ENCODE measurements at places on chromosomes 4 and X.

DNA sequence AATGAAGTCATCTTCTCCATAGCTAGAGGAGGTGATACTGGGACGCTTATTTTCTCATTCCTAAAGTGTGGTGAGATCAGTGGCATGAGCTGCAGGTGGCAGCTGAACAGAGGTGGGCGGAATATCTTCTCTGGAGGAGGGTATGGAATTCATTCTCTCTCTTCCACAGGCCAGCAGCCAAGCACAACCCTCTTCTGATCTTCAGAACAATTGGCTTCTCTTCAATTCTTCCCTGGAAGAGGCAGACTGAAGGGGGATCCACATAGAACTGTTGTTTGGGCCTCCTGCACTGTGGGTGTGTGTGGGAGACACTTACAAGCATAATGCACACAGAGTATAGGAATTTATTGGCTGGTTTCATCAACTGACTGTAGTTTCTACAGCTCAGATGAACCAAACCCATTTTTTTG lies 180.4 kb upstream of the RASGEF1B start:
- DNase-seq, result no peak

DNA sequence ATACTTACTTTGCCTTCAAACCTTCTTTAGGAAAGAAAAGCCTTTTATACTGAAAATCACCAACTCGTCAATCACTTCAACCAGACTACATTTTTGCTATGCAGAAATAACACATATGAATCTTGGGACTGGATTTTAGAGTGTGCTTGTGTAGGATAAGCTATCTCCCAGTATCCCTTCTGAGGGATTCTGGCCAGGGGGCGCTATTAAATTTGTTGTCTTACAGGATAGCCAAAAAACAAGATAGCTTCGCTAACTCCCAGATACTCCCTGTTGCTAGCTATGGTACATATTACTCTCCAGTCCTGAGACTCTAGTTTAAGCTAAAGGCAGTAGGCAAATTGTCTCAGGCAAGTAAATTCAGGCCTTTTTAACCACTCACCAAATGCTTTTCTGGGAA lies 167.2 kb downstream of the LHFPL1 start:
- no peak for DNase-seq

- DNase-seq, result no peak
Observed at GRCh38 chrX:24553011-24553410, 87.9 kb downstream of the PDK3 start.

DNA sequence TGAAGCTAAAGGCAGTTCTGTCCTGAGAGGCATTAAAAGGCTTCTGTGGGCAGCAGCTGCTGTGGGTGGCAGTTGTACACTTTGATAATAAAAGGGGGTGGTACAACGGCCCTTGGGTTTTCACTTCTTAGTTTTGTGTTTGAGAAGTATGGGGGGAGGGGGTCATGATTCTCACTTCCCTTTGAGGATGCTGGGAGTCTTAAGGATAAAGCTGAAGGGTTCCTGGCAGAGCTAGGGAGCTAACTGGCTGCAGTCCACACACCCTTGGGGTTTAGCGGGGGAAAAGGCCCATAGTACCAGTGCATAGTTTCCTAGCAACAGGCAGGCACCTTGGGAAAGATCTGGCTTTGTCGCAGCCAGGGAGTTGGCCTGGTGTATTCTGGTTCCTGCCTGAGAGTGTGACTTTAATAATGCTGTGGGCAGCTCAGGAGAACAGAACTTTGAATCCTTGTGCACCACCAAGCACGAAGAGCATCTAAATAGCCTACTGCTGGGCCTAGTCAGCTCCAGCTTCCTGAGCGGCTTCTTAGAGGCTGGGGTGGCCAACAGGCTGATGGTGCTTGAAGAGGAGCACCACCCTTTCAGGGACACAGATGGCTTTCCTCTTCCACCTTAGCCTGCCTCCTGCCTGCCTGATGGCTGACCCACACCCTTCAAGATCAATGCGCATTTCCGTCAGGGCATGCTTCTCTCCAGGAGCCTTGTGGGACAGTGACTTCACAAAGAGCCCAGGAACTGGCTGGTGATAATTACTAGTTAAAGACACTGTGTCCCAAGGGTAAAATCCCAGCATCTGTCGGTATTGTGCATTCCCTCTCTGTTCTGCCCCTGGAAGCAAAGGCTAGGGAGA lies 12.5 kb downstream of the ZBTB33 start:
- DNase-seq, result no peak

DNA sequence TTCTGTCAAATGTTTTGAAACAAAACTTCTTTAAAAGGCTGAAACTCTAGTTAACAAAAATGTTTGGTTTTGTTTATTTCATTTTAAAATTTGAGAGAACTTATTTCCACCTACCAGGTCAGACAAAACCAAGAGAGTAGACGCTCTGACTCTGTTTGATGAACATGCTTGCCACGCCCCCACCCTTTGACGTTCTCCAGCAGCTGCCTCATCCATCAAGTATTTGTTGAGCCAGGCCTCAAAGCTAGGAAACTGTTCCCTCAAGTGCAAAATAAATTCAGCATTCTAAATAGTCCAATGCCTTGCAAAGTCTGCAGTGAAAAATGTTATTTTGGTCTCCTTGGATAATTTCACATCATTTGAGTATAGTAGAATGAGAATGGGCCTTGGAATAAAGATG lies 121.6 kb downstream of the GUCY2F start:
- DNase-seq, result no peak

GRCh38 chrX:44012484-44013096 lies 39.4 kb upstream of the NDP start:
- no peak for DNase-seq

GRCh38 chr4:146485968-146486367 lies 35.8 kb downstream of the SLC10A7 start:
- DNase-seq, result no peak

DNA sequence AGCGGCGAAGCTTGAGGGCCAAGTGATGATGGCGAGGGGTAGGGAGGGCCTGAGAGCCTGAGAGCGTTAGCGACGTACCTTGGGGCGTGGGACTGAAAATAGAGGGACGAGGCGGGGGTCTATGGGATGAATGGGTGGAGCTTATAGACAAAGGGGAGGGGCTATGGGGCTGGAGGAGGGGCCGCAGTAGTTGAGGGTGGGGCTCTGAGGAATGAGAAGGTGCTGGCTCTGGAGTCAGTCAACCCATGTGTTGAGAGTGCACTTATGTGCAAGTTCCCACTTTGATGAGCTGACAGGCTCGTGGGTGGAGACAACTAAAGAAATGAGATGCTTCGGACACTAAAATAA lies 488 bp downstream of the TBC1D25 start:
- DNase-seq, result no peak

DNA sequence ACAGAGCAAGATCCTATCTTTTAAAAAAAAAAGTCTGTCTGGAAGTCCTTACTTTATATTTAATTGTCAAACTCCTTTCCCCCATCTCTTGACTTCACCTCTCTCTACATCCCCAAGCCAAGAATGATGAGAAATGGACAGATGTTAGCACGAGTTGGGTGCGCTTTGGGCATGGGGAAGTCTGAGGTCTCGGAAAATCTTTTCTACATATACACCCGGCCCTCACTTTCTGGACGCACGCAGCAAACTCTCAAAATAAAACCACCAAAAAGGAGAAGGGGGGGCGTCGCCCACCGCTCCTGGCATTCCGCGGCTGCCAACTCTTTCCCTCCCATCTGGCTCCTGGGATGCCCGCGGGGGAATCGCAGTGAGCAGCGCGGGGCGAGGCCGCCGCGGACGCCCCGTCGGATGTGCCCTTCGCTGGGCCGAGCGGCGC lies 756 bp downstream of the IGFBP7 start:
- no peak for DNase-seq

DNA sequence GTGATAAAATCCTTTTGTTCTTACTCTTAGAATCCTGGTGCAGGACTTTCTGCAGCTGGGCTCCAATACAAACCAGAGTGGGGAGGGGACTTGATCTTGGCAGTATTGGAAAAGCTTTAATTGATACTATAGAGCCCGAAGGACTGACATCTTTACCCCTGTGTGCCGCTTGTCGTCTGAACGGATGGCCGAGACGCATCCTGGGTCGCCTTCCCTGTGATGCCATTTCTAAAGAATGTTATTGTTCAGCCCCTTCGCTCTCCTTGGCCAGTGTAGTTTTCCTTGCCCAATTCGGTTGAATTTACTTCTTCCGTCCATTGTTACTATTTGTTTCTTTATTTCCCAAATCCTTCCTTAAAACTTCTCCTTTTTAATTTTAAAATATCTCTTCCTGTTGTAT lies 80.9 kb downstream of the CLDN34 start:
- no peak for DNase-seq

DNA sequence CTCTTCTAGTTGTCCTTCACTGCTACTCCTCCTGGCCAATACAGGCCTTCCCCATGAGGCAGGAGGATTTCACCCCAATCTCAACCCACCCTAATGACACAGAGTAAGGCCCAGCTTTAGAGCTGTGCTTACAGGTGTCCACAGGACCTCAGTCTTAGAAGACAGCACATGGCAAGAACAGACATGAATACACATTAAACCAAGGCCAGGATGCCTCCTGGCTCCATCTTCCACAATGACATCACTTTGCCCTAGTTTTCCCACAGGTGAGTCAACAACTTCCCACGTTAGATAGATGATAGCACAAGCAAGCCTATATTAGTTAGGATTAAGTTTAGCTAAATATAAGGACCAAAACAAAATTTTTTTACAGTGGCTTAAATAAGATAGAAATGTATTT lies 63.8 kb upstream of the NOCT start:
- no peak for DNase-seq

GRCh38 chrX:147945286-147945685 lies 33.6 kb downstream of the FMR1 start:
- no peak for DNase-seq

GRCh38 chr4:110371016-110371770 lies 104.8 kb upstream of the ENPEP start:
- no peak for DNase-seq

DNA sequence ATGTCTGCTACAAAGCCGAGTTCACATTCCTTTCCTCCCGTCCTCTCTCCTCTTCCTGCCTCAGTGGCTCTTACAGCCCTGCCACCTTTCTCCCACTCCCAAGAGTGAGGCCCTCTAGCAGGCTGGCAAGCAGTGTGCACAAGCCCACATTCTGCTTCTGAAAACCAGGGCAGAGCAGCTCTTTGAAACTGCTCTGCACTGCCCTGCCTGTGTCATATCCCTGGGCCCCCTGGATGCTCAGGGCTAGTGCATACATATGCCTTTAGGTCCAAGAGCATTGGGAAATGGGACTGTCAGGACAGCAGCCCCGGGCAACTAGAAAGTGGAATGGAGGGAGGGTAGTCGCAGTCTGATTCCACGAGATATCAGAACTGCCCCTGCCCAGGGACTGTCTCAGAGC lies 42.4 kb downstream of the CNGA2 start:
- DNase-seq, result no peak

DNA sequence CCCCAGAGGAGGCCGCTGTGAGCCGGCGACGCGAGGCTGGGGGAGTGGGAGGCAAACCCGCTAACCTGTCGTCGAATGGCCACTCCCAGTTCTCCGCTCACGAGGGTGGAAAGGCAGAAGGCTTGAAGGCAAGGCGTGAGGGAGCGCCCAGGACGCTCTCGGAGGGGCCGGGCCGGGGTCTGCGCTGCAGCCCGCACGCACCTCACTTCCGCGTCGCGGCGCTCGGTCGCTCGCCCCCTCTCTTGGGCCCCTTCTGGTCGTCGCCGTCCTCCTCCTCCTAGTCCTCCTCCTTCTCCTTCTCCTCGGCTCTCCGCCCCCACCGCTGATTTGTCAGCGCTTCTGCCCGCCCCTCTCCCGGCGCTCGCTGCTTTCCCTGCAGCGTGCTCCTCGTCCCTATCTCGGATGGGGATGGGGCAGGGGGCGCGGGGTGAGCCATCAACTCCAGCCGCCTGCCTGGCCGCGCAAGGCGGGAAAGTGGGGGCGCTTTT lies at the start of gene SNCA:
Gene SNCA, minus strand, starts transcription at position 265 of the 488 bp plus-strand sequence. CDS start 1,494 bp downstream, outside the sequence.
- no peak for DNase-seq

DNA sequence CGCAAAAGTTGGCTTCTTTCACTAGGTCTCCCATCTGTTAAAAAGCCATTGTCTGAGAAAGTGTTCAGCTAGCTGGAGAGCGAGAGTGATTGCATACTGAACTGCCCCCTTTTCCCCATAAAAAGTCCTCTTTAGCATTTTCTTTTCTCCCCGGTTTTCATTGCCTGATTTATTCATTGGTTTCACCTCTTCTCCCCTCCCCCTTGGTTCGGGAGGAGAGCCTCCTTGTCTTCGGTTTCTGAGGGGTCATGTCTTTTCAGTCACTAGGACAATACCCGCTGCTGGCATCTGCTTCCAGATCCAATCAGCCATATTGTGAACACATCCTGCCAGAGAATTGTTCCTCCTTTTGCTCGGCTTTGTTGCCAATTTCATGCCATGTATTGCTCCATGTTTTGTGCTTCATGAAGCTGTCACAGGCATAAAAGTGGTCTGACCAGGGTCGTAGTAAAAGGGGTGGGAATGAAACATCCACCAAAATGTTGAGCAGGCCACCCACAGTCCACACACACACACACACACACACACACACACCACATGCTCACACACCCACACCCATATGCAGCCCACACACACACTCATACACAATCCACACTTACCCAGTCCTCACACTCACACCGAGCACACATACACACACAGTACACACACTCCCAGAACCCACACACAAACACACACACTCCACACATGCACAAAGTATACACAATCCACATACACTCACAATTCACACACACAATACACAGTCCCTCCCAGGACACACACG lies 136.0 kb downstream of the NKX6-1 start:
- no peak for DNase-seq

DNA sequence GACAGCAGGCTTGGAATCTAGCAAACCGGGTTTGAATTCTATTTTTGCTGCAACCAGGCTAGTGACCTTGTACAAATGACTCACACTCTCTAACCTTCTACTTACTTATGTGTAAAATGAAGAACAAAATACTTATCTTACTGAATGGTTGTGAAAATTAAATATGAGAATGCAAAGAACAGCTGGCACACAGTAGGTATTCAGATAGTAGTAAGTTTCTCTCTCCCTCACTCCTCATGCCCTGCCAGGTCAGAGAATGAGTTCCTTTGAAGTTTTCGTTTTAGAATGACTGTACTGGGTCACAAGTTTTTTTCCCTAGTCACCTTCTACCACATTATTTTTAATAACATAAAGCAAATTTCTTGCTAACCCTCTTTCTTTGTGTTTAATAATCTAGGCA lies 33.0 kb downstream of the CISD2 start:
- no peak for DNase-seq

GRCh38 chr4:16812041-16812440 lies 86.4 kb downstream of the LDB2 start:
- DNase-seq, result no peak

DNA sequence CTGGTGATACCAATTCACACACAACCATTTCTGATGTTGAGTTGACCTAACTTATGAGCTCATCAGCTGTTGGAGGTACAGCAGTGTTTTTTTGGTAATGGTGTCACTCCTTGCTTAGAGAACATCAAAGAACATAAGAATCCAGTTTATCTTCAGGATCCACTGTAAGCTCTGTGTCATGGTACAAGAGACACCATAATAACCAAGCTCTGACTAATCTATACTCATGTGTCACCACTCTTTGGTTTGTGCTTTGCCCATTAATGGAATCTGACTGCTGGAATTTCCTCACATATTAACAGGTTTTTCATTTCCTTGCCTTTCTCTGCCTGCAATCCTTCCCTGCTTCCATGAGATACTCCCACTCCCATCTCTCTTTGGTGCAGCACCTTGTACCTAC lies 735.1 kb upstream of the LCORL start:
- DNase-seq, result no peak
